Kidney epithelial cell (primary cell): ENCODE measurements at places on chromosomes 11 and 22. TPM values are rescaled to one million over a fixed set of nuclear protein-coding genes. Genes with fewer than 3 reads are reported as not detected.

The ELFN2 gene
- total RNA-seq: 0.82 and 0.96 TPM in 2 replicates

The JAML gene
- 2.5 TPM in 1 of 2 replicates, not detected in the other for total RNA-seq

The FGF19 gene
- total RNA-seq: not detected in 2 replicates

The ARVCF gene
- total RNA-seq: 74.5 and 107 TPM in 2 replicates

The TIMP3 gene
- total RNA-seq: 44.2 and 45.6 TPM in 2 replicates

The PRG3 gene
- not detected in 2 replicates for total RNA-seq

The LRRC10B gene
- total RNA-seq: 0.25 TPM in 1 of 2 replicates, not detected in the other

DNA sequence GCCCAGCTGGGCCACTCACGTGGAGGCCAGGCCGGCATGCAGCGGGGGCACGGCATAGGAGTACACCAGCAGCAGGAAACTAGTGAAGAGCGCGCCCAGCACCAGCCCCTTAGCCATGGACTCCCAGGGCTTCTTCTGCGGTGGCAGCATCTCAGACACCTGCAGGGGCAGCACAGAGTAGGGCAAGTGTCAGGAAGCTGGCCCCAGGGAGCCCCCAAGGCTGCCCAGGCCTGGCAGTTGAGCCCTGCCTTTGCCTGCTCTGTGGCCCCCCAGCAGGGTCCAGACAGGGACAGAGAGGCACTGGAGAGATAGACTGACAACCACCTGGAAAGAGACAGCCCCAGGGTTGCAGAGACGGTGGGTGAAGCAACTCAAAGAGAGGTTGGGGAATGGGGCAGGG is 10.7 kb upstream of the SEC14L6 start:
- no peak for DNase-seq

- DNase-seq: no peak
These were observed 157.9 kb downstream of the NCAM1 start for GRCh38 chr11:113119074-113119473.

DNA sequence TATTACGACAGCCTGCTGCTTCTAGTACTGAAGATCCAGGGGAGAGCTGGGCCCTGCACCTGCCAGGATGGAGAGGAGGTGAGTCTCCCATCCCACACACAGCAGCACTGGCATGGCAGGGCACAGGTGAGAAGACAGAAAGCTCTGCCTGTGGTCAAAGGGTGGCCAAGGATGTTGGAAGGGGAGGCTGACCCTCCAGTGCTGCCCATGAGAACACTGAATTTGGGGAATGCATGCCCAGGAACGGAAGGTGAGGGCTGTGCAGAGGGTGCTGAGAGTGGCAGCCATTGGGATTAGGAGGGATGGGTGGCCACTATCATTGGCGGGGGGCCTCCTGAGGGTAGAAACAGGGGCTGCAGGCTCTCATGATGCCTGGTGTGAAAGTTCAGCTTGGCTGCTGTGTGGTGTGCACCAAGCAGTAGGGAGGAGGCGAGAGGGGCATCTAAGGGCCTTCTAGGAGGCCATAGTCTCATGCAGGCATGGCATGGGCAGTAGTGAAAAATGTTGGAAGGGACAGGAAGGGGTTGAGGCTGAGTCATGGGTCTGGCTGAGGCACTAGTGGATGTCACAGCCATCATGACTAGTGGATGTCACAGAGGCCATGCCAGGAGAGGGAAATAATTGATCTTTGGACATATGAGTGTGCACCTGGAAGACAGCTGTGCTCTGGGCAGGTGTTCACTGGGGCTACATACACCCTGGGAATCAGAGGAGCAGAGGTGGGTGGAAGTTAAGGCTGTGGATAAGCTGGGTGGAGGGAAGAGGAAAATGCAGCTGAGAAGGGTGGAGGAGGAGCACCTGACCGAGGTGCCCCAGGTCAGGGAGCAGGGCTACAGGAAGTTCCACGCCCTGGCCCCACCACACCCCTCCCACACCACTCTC is 2.5 kb upstream of the LRRC74B start:
- no peak for DNase-seq

- no peak for DNase-seq
These were observed 27.0 kb upstream of the CCDC89 start for GRCh38 chr11:85712953-85713352.

DNA sequence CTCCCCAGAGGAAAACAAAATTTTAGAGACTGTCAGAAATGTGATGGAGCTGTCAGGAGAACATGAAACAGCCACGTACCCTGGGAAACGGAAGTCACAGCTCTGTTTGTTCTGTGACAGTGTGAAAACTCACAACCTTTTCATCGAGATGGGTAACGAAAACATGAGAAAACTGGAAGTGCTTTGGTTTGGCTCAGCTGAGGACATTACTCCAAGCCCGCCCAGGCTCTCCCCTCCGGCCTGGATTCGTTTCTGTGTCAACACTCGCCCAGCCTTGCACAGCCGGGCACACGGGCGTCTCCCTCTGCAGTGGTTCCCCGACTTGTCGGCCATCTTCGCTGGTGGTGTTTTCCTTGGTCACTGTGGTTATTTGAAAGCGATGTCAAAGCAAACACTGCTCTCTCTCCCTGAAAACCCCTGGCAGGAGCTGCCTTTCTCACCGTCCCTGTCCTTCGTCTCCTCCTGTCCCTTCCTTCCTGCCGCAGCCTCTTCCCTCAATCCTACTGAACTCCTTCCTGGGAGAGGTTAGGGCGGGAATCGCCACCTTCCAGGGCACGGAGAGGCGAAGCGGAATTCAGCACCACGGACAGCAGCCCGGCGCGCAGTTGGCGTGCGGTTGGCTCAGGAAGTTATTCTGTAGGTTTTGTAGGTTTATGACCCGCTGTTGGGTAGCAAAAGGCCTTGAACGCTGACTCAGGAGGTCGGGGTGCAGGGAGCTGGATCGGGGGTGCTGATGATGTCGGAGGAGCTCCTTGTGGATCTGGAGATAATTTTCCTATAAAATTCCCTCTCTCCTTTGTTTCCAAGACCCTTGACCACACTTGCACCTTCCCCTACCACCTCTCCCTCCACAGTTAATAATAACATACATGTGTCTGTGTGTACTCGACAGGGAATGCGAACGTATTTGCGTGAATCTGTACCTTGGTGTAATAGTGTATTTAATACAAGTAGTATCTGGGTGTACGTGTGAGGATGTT is 13.1 kb upstream of the RPS19BP1 start:
- no peak for DNase-seq

- no peak for DNase-seq
These were observed 323.8 kb downstream of the BLID start for GRCh38 chr11:121792185-121792584.

- DNase-seq: no peak
These were observed 51.6 kb downstream of the CYTH4 start for GRCh38 chr22:37333724-37334460.

DNA sequence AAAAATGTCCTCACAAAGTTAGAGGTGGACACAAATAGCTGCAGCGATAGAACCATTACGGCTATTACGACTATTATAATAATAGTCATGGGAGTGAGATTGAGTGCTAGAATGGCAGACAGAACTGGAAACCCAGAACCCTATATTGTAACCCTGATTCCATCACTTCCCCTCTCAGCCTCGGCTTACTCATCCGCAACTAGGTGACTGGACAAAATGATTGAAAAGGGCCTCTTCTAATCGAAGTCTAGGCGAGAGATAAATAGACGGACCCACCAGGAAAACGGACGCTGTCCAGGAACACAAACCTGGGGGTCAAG is 629 bp downstream of the PSMA1 start:
- no peak for DNase-seq

DNA sequence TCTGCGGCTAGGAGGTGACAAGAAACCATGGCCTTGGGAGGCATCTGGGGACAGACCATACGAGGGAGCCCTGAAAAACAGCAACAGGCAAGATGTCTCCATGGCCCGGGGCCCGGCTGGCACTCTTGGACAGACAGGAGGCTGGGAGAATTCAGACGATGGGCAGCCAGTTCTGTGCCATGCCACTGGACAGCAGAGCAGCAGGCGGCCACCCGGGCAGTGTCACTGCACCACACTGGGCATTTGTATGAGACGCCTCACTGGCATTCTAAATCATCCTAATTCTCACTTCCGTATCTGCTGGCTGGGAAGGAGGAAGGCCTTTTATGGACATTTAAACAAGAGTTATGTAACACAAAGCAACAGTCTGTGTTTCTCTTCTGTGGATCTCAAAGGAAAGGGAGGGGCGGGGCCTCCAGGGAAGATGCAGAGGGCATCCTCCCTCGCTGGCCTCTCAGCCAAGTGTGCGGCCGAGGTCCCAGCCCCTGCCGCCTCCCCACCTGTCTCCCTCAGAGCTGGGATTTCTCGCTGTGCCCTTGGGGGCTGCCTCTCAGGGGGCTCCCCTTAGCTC is 350.3 kb downstream of the SHANK2 start:
- no peak for DNase-seq

DNA sequence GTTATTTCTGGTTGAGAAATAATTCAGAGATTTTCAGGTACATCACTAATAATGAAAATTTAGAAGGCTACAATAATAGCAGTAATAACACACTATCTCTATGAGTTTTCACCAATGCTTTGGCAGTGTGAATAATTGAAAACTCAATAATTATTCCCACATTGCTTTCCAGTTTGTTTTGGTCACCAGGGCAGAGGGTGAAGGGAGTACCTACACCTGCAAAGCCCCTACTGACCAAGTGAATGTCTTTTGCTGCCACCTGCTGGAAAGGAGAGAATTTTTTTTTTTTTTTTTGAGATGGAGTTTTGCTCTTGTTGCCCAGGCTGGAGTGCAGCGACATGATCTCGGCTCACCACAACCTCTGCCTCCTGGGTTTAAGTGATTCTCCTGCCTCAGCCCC is 3.2 kb downstream of the NELL1 start:
- DNase-seq: no peak

DNA sequence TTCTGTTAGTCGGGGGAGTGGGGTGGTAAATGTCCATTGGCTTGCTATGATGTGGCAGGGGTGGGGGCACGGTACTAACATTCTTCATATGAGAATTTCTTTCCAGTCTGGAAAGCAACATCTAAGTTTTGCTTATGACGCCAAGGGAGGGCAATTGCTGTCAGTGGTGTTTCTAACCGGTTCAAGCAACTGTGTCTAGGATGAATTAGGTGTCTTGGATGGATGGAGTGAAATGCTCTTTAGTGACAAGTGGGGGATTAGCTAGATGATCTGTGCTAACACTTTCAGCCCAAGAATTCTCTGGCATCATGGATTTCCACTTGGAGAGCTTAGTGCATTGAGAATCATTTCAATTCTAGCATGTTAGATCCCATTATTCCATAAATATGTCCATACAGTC is 262.6 kb upstream of the SORL1-AS1 start:
- no peak for DNase-seq

GRCh38 chr11:111703576-111703975 is 62.6 kb downstream of the PPP2R1B start:
- no peak for DNase-seq

- no peak for DNase-seq
These were observed 8.9 kb downstream of the ALX4 start for GRCh38 chr11:44300844-44301563.

GRCh38 chr11:61893981-61894380 is 2.6 kb upstream of the FADS3 start:
- DNase-seq: no peak

DNA sequence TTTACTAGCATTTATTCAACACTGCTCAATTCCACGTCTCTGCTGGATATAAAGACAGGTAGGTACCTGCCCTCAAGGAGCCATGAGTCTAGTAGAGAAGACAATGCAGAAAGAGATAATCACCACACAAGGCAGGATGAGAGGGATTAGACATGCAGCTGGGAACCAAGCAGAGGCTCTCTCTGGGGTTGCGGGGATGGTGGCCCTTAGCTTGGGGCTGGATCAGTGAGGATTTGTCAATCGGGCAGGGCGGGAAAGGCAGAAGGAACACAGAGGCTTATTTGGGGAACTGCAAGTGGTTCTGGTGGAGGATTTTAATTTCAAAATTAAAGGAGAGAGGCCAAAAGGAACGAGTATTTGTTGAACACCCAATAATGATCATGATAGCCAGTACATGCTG is 8.5 kb upstream of the DMC1 start:
- DNase-seq: no peak

GRCh38 chr11:74409633-74410032 is 11.4 kb upstream of the PGM2L1 start:
- no peak for DNase-seq
